Fibroblast of skin of left quadriceps (primary cell): ENCODE measurements at places on chromosomes 7 and 10.

GRCh38 chr10:124694481-124695220, 49.5 kb downstream of the FAM53B start:
- no peak for DNase-seq

DNA sequence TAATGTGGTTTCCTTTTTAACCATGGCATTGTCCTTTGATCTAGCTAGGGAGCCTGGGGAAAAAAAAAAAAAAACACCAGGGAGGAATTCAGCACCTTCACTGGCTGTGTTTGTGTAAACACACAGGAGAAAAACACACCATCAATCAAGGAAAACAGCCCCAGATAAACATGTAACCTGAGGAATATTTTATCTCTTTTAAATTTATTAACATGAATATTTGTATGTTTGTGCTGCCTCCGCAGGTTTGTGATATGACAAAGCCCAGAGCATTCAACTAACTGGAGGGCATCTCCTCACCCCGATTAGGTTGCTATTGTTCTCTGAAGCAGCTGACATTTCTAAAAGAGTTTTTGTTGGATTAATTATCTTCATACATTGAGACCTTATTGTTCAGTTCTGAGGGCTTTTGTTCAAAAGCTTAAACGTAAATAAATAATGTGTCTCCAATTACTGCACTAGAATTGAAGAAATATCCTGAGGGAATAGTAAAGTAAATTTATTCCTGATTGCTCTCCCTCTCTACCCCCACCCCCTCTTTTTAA, 89.4 kb upstream of the SEMA3E start:
- no peak for DNase-seq

DNA sequence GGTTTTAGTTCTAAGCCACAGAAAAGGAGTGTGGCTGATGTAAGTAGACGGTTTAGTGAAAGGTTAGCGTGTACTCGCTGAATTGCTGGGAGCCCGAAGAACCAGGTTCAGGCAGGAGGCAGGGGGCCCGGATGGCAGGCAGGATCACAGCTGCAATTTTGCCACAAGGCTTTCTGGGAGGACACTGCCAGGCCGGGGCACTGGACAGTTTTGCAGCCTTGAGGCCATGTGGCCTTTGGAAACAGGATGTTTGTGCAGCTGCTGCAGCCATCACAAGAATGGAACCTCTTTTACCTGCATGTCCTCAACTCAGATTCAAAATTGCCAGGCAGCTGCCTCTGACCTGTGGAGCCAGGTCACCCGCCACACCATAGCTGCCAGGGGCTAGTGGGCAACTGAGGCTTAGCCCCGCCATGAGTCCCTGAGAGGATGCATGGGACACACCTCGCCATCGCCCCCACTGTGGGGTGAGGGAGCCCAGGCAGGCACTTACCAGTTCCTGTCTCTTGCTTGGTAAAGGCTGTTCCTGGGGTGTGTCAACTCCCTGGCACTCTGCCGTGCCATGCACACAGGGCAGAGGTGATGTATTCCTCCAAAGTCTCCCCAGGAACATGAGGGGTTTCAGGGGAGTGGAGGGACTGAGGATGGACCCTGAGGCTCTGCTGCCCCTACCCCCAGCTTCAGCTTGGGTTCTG, 188.6 kb downstream of the RPS24 start:
- no peak for DNase-seq

- peak; percentile 7 for DNase-seq
These were observed 76.4 kb downstream of the MAP3K8 start for GRCh38 chr10:30510184-30510931.

- peak; percentile 80 for DNase-seq
These were observed 132.3 kb upstream of the ANK3 start for GRCh38 chr10:60521974-60522405.

GRCh38 chr10:9657530-9657929, 1360.1 kb upstream of the CELF2 start:
- no peak for DNase-seq

- no peak for DNase-seq
These were observed 151.1 kb downstream of the SH3PXD2A start for GRCh38 chr10:103703941-103704919.

- no peak for DNase-seq
These were observed 23.6 kb downstream of the IFIT3 start for GRCh38 chr10:89351412-89351779.

DNA sequence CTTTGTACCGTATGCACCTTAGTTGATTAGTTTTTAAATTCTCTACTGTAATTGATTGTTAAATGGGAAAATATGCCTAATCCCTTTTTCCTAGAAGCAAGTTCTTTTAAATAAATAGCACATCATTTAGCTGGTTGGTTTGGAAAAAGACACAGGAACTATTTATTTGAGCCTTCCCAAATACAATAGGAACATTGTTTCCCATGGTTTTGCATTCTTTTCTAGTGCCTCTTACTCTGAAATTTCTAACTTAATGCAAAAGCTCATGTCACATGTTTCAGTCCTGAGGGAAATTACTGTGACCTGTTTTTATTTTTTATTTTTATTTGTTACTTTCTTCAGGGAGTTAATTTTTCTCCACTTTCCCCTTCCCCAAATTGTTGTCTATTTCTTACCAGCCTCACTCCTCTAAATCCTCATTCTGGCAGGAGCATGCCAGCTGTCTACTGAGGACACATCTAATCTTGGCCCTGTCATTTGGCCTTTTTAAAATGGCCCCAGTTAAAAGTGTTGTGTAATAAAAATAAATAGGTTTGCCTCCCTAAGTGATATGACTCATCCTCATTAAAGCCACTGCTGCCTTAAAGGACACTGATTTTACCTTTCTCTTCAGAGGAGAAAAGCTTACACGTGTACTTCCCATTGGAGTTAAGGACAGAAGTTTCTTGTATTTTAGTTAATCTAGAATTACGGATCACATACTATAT, 94.5 kb downstream of the PPP1R3A start:
- no peak for DNase-seq

GRCh38 chr7:135798095-135798494, 49.5 kb upstream of the FAM180A start:
- DNase-seq = no peak
